ENCODE measurements at places on chromosomes 4 and X.
A peak's percentile ranks its signal among the peaks of the same experiment; 100 is the strongest.

GRCh38 chr4:139798456-139798855 is 132.8 kb downstream of the MGST2 start:
- DNase-seq, result no peak

DNA sequence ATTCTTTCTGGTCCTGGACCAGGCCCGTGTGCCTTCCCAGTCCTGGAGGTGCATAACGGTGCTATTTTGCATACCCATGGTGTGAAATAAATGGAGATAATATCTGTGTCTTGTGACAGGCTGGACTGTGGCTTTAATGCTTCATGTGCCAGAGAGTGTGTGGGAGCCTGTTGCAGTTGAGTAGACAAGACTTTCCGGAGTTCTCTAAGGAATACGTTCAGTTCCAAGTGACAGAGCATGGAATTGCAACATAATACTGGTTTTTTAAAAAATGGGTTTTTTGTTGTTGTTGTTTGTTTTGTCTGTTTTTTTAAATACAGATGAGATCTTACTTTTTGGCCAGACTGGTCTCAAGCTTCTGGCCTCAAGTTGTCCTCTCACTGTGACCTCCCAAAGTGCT is 74.0 kb downstream of the HPRT1 start:
- no peak for DNase-seq

DNA sequence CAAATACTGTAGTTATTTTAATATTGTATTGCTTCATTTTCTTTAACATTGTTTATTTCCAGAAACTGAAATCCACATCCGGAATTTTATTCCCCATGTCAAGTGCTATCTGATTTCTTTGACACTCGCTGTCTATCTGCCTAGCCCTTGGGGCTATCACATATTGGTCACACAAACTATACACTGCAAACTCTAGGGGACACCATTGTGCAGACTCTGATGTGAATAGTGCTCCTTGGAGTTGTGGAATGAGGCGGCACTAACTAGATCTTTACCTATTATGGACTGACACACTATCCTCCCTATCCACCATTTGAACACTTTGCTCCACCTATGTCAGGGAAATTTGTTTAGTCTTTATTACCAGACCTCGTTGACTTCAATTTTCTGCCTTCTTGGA is 534.5 kb downstream of the GLUD2 start:
- DNase-seq, result peak; percentile 0

- DNase-seq, result peak; percentile 58
Measured at GRCh38 chrX:7132335-7133049, 15.0 kb upstream of the STS start.

- no peak for DNase-seq
Measured at GRCh38 chrX:21176921-21177571, 197.2 kb upstream of the CNKSR2 start.

GRCh38 chr4:25903900-25904747 is 9.9 kb upstream of the SMIM20 start:
- DNase-seq, result no peak
